ENCODE measurements at places on chromosomes 5 and 9.

DNA sequence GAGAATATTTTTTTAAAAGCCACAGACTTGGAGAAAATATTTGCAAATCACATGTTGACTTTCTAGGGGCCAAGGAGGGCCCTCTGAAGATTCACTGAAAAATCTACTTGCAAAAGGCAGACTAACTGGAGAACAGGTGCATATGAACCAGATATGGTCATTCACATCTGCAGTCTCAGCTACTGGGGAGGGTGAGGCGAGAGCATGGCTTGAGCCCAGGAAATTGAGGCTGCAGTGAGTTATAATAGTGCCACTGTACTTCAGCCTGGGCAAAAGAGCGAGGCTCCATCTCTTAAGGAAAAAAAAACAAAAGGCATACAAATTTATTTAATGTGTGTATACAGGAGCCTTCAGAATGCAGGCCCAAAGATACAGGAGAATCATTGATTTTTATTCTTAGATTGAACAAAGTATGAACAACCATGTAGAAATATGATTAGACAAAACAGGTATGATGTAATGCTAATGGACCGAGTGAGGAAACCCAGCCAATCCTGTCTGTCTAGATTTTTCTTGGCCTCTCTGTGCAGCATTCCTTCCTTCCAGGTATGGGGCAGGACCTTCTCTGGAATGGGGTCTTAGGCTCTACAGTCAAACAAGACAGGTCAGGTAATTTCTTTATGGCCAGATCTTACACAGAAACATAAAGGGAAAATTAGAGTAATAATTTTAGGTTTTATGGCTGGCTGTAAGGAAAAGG is 15.3 kb upstream of the SLC27A6 start:
- DNase-seq, result no peak

GRCh38 chr5:90866333-90866732 is 307.7 kb downstream of the ADGRV1 start:
- DNase-seq, result no peak

GRCh38 chr5:126682856-126683255 is 82.1 kb downstream of the PHAX start:
- DNase-seq, result no peak

- DNase-seq, result no peak
These were observed 194.0 kb upstream of the IRX1 start for GRCh38 chr5:3401635-3402034.

- no peak for DNase-seq
These were observed 70.7 kb downstream of the GCNT1 start for GRCh38 chr9:76529653-76530052.

DNA sequence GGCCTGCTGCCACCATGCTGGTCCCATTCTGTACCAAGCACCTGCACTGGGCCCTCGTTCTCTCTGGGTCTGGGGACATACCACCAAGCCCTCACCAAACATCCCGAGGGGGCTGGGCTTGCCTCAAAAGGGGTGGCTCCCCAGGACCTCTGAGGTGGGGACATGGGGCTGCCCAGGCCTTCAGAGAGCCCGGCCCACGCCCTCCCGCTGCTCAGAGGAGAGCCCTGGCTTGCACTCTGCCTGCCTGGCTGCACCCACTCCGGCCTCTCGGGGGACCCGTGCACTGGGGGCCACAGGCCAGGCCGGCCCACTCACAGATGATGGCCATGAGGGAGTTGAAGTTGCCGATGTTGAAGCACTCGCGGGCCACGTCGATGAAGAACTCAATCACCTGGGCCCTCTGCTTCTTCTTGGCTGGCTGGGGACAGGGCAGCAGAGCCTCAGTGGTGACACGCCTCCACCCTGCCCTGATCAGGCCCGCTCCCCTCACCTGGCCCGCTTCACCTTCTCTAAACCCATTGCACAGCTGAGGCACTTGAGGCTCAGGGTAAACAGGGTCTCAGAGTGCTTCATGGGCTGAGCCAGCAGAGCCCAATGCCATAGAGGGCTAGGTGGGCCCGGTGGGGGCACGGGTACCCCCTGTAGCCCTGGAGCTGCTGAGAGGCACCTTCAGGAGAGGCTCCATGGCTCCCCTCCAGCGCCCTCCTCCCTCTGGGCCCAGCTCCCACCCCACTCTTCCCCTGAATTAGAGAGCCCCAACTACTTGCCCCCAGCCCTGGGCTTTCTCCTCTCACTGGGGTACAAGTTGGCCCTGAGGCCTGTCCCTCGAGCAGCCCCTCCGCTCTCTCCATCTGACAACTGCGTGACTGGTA is 47.7 kb upstream of the RNF130 start:
- no peak for DNase-seq

- DNase-seq, result no peak
These were observed 211.2 kb downstream of the NXNL2 start for GRCh38 chr9:88746029-88746742.

DNA sequence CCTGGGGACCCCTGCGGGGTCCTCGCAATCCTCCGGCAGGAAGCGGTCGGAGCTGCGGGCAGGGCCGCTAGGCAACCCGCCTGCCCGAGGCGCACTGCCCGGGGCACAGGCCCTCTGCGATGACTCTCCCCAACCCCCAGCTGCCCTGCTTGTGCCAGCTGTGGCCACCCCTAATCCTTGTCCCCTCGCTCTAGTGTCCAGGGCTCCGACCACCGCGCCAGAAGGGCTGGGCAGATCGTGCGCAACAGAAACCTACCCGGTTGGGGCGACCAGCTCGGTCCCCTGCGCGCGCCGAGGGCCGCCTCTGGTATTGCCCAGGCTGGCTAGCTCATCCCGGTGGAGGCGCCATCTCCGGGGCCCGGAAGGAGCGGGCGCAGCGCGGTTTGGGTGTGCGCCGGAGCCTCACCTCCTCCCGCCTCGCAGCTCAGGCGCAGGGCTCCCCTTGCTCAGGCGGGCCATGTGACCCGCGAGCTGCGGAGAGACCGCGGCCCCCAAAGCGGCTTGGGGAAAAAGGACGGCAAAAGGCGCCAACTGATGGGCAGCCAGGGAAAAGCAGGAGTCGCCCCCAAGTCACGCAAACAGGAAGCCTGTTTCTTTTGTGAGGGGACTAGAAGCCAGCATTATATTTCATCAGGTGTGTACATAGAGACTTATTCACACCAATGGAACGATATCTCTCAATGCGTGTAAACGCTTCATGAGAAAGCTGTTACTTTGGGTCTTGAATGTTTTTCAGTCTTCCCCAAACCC is 46.8 kb upstream of the RNF20 start:
- no peak for DNase-seq

GRCh38 chr9:115815786-115816185 is 337.8 kb upstream of the PAPPA start:
- DNase-seq, result peak; percentile 8

DNA sequence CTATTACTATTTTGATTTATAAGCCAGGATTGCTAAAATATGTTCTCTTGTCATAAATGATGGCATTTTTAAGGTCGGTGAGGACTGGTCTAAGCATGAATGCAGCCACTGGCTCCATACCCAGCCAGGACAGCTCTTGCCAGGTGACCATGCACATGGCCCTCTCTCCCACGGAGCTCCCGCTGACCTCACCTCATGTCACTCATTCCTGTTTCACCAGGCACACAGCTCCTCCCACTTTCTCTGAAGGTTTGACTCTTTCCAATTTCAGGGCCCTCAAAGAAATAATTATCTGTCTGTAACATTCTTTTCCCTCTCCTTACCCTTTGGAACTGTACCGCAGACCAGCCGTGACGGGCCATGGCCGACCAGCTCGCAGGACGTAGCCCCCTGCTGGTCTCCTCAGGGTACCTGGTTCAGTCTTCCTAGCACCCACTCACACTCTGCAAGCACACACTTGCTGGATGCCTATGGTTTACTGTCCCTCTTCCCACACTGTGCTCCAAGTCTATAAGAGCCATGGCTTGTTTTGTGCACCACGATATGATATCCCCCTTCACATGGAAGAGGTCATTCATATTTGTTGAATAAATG is 72.5 kb downstream of the LIFR start:
- no peak for DNase-seq

DNA sequence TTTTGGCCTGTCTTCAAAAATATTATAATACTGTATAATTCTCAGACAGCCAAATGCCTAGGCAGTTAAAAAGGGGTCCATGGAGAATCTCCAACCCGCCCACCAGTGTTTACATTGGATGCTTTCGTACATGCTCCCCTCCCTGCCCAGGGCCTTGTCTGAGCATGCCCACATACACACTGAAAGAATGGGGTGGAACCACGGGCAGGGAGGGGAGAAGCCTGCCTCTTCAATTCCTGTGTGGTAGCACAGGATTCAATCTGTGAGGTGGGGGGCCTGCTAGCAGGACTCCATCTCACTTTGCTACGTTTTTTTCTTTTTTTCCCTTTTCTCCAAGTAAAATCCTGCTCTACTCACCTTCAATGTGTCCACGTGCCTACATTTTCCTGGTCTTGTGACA is 314.7 kb upstream of the GRAMD2B start:
- no peak for DNase-seq

- no peak for DNase-seq
These were observed 83.1 kb downstream of the FGF1 start for GRCh38 chr5:142602720-142603245.

DNA sequence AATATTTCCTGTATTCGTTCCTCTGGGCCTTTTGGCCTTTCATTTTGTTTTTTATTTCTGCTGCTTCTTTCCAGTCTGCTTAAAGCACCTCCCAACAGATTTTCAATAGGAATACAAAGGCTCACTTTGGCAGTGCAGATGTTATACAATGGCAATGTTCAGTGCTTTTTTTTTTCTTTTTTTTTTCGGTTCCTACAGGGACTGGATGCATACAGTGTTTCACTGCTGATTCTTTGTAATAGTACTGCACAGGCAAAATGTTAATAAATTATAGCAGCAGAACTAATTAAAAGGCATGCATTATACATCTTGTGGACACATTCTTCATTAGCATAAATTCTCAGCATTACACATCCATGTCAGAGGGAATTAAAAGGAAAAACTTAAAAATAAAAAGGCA is 356.6 kb upstream of the C9orf72 start:
- DNase-seq, result no peak

DNA sequence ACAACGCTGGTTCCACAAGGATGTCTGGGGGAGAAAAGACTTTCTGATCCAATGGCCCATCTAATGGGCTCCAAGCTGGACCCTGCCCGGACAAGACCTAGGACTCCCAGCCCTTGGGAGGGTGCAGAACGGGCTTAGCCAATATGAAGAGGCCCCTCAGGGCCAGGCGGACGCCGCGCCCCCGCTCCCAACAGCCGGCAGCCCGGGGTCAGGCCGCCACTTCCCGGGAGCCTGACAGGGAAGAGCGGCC is 493 bp downstream of the P4HA2 start:
- DNase-seq, result no peak
